ENCODE measurements at places on chromosomes 16 and 17.

- no peak for DNase-seq
Measured at GRCh38 chr16:26118575-26118974, 426.8 kb downstream of the HS3ST4 start.

DNA sequence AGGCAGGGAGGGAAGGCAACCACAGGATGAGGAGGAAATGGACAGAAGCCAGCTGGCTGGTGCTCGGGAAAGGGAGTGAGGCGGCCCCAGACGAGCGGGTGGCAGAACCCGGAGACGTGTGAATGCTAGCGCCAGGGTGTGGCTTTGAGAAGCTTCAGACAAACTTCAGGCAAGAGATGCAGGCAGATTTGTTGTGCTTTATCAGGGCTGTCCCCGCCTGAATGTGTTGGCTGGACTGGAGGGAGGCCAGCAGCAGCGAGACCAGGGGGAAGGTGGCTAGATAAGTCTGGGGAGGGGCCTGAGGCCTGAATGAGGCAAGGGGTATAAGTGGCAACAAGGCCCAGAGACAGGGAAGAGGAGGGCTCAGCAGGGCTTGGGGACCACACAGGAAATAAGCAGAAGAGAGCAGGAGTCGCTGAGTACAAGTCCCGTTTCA lies 22.0 kb downstream of the CAMKK1 start:
- no peak for DNase-seq

- DNase-seq = peak; percentile 61
Measured at GRCh38 chr16:79261481-79261940, 339.0 kb downstream of the MAF start.

GRCh38 chr17:47604598-47604927 lies 45.2 kb upstream of the KPNB1 start:
- peak; percentile 4 for DNase-seq

DNA sequence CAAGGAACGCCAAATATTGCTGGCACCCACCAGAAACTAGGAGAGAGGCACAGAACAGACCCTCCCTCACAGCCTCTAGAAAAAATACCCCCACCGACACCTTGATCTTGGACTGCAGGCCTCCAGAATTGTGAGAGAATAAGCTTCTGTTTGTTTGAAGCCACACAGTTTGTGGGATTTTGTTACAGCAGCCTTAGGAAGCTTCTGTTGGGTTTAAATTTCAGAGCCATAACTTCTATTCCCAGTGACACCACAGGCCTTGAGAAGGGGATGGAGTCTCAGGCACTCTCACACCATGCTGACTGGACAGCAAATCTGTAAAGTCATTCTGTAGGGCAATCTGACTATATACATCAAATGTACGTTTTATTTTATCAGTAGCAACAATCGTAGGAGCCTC lies 38.6 kb downstream of the RNF112 start:
- no peak for DNase-seq

- DNase-seq = no peak
Measured at GRCh38 chr17:57259306-57259705, 3.0 kb downstream of the MSI2 start.

DNA sequence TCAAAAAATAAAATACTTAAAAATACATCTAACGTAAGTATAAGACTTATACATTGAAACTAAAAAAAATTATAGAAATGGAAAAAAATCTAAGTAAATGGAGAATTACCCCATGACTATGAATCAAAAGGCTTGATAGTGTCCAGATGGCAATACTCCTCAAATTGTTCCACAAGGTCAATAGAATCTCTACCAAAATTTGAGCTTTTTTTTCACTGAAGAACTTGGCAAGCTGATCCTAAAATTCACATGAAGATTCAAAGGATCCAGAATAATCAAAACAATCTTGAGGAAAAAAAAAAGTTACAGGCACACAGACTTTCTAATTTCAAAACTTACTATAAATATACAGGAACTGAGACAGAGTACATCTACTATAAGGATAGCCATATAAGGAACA lies 448.4 kb upstream of the CDH11 start:
- DNase-seq = no peak

DNA sequence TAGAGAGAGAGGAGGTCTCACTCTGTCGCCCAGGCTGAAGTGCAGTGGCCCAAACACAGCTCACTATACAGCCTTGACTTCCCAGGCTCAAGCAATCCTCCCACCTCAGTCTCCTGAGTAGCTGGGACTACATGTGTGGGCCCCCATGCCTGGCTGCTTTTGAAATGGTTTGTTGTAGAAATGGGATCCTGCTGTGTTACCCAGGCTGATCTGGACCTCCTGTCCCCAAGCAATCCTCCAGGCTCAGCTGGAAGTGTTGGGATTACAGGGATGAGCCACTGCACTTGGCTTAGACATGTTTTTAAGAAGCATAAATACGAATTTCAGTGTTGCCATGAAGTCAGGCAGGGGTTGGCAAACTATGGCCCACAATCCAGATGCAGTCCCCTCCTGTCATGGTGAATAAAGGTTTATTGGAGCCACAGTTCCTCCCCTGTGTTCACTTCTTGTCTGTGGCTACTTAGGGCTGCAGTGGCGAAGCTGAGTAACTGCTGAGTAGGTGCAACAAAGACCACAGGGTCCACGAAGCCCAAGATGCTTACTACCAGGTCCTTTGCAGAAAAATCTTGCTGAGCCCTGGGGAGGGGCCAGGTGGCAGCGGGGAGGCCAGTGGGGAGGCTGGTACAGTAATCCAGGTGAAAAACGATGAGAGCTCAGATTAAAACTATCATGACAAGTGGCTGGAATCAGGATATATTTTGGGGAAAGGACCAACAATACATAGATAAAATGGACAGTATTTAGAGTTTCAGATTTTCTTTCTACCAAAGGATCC lies 35.2 kb downstream of the TNFRSF13B start:
- no peak for DNase-seq
